ENCODE measurements at places on chromosomes 2 and 18. TPM values are rescaled to one million over a fixed set of nuclear protein-coding genes. Genes with fewer than 3 reads are reported as not detected.
A peak's percentile ranks its signal among the peaks of the same experiment; 100 is the strongest.

GRCh38 chr2:20035955-20036666 lies 15.3 kb downstream of the LAPTM4A start:
- no peaks in the 10 kb centered on the region for H3K4me1 ChIP-seq
- peak overlapping the region; percentile 29 for H3K27ac ChIP-seq
- H3K27me3 ChIP-seq = no peaks in the 10 kb centered on the region
- peaks cover 58% of the 10 kb centered on the region for H3K36me3 ChIP-seq
- no peak overlapping the region for H3K4me3 ChIP-seq

- H3K27ac ChIP-seq = peak overlapping the region; percentile 2
- H3K27me3 ChIP-seq = no peaks in the 10 kb centered on the region
- no peak for DNase-seq
- H3K4me3 ChIP-seq = no peak overlapping the region
Measured at GRCh38 chr2:160512491-160512890, 18.9 kb upstream of the RBMS1 start.

Gene CCL20
- 5.3 TPM for total RNA-seq

- no peak for DNase-seq
- H3K27me3 ChIP-seq = no peaks in the 10 kb centered on the region
- no peaks in the 10 kb centered on the region for H3K36me3 ChIP-seq
- H3K4me3 ChIP-seq = no peak overlapping the region
- no peak overlapping the region for H3K27ac ChIP-seq
Measured at GRCh38 chr2:137772451-137772850, 191.8 kb upstream of the HNMT start.

DNA sequence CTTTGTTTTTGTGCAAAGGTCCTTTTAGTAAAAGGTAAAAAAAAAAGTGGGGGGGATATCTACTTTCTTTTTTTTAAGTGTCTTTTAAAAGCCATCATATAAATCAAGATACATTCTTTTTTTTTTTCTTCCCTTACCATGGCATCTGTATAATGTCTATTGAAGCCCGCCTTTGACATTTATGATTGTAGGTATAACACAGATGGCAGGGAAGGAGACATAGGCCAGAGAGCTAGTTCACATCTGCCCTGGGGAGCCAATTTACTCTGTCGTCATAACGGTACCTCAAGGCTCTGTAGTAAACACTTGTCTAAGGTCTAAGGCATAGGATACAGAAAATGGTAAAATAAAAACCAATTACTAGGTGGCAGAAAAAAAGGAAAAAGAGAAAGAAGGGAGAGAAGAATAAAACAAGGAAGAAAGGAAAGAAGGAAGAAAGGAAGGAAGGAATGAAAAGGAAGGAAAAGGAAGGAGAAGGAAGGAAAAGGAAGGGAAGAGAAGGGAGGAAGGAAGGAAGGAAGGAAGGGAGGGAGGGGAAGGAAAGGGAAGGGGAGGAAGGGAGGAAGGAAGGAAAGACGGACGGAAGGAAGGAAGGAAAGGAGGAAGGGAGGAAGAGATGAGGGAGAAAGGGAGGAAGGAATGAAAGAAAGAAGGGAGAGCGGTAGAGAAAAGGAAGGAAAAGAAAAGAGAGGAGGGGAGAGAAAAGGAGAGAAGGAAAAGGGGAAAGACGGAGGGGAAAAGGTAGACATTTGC lies 343.5 kb downstream of the RBM43 start:
- no peak overlapping the region for H3K4me3 ChIP-seq
- H3K36me3 ChIP-seq = no peaks in the 10 kb centered on the region
- DNase-seq = no peak
- no peak overlapping the region for H3K27ac ChIP-seq

Gene LOXHD1
- 0.11 TPM for total RNA-seq

Gene FAM237A
- total RNA-seq = not detected

DNA sequence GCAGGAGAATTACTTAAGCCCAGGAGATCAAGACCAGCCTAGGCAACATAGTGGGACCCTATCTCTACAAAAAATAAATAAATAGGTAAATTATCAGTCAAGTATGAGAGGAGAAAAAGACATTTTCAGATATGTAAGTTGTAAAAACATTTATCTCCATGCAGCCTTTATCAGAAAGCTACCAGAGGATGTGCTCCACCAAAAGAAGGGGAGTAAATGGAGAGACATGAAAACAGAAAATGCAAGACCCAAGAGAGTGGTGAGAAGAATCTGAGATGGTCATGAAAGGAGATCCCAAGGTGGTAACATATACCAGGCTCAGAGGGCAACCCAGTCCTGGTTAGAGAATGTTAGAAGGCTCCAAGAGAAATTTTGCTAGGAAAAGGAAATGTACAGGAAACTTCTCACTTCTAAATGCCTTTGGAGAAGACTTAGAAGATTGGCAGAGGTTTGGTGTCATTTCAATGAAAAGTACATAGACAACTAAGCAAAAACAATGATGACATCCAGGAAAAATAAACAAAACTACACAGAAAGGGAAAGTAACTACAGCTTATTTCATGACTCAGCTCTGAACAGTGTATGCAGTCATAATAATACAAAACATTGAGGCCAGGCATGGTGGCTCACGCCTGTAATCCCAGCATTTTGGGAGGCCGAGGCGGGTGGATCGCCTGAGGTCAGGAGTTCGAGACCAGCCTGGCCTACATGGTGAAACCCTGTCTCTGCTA lies 19.5 kb downstream of the CIB4 start:
- no peak overlapping the region for H3K4me3 ChIP-seq
- H3K36me3 ChIP-seq = no peaks in the 10 kb centered on the region
- no peak overlapping the region for H3K27ac ChIP-seq
- no peak for DNase-seq
- peaks cover 4% of the 10 kb centered on the region for H3K4me1 ChIP-seq

GRCh38 chr2:13014783-13015182 lies 298.0 kb downstream of the TRIB2 start:
- H3K27ac ChIP-seq = no peak overlapping the region
- H3K36me3 ChIP-seq = no peaks in the 10 kb centered on the region
- DNase-seq = no peak
- H3K4me3 ChIP-seq = no peak overlapping the region
- H3K4me1 ChIP-seq = no peaks in the 10 kb centered on the region

DNA sequence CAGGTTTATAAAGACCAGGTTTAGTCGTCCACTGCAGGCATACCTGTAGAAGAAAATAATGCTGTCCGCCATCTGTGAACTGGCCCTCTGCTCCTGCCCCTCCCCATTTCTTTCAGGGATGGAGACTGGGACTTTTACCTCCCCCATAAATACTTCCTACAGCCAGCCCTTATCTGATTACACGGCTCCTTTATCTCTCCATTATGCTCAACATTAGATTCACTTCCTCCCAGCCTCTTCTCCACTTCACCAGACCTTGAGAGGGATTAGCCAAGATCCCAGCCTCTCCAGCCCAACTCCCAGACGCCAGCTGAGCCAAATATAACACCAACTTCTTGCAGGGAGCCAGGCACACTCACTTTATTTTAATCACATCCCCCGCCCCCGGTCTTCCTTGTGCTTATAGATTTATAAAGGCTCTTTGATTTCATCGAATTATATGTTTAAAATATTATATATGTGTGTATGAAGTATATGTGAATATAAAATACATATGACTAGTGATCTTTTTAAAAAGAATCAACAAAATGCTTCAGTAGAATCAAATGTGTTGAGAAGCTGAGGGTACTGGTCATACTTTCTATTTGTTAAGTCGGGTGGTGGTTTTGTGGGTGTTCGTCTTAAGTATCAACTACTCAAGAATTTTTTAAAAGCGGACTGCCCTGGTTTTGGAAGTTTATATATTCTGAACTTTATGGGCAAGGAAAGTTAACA lies 81.0 kb downstream of the SPRED2 start:
- no peak for DNase-seq
- peaks cover 7% of the 10 kb centered on the region for H3K4me1 ChIP-seq
- H3K27ac ChIP-seq = no peak overlapping the region

Data from activated CD8-positive, alpha-beta T cell treated with anti-CD3 and anti-CD28 coated beads for 36 hours (primary cell).